ENCODE measurements at places on chromosomes 12 and 14. TPM values are rescaled to one million over a fixed set of nuclear protein-coding genes. Genes with fewer than 3 reads are reported as not detected.

TSPAN8 gene
- not detected for total RNA-seq

KRT83 gene
- not detected for total RNA-seq

CD69 gene
- 2.6 TPM for total RNA-seq

POLE gene
- total RNA-seq: 15.9 TPM

LBHD2 gene
- not detected for total RNA-seq

LEMD3 gene
- 14.7 TPM for total RNA-seq

TCL1B gene
- not detected for total RNA-seq

BHLHE41 gene
- total RNA-seq: 2.6 TPM

NOS1 gene
- not detected for total RNA-seq

NEUROD4 gene
- not detected for total RNA-seq

PRKD1 gene
- total RNA-seq: 7.2 TPM

GALNT8 gene
- not detected for total RNA-seq

DNAJC22 gene
- total RNA-seq: 12.7 TPM

P2RX2 gene
- not detected for total RNA-seq

DPY19L2 gene
- total RNA-seq: 1.4 TPM

AQP2 gene
- not detected for total RNA-seq

TPPP2 gene
- not detected for total RNA-seq

C1S gene
- 70.9 TPM for total RNA-seq

NPAS3 gene
- 0.71 TPM for total RNA-seq

GRIP1 gene
- total RNA-seq: not detected

FGD4 gene
- total RNA-seq: 5.8 TPM

CTSG gene
- not detected for total RNA-seq

TTLL5 gene
- 22.3 TPM for total RNA-seq

KRT80 gene
- total RNA-seq: 0.53 TPM

CLEC12A gene
- not detected for total RNA-seq

CCDC38 gene
- total RNA-seq: not detected

JAG2 gene
- 0.53 TPM for total RNA-seq

AGAP2 gene
- under 0.01 TPM for total RNA-seq

SOAT2 gene
- total RNA-seq: 0.29 TPM

OR6C76 gene
- total RNA-seq: not detected

TMEM30B gene
- total RNA-seq: not detected

ACSS3 gene
- 14.4 TPM for total RNA-seq

PLEKHH1 gene
- total RNA-seq: not detected

CERS5 gene
- total RNA-seq: 34.9 TPM

ERC1 gene
- total RNA-seq: 7.5 TPM

RFLNA gene
- total RNA-seq: 0.18 TPM

DAO gene
- not detected for total RNA-seq

MMP17 gene
- total RNA-seq: 65.2 TPM

TSHR gene
- not detected for total RNA-seq

MSRB3 gene
- total RNA-seq: 40.4 TPM
